ENCODE measurements at places on chromosomes 1 and 21.

- no peak for DNase-seq
These were observed 9.3 kb downstream of the MIA3 start for GRCh38 chr1:222627232-222627631.

GRCh38 chr1:165375623-165376022 lies 19.1 kb upstream of the LMX1A start:
- DNase-seq = no peak

DNA sequence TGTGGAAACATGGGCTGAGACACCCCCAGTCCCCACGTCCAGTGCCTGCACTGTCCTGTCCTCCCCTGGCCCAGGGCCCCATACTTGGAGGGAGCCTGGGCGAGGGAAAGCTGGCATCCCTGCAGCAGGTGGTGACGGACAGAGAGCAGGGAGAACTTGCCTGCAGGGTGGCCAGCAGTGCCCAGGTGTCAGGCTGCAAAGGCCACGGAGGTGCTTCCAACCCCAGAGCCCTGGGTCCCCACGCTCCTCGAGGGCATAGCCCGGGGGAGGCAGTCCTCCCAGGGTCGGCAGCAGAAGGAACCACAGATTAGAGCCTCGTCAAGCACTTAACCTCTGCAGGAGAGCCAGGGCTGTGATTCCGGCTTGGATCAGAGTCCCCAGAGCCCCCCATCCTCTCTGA lies 77.5 kb downstream of the ARHGEF16 start:
- no peak for DNase-seq

- no peak for DNase-seq
These were observed 52.9 kb upstream of the SSBP3 start for GRCh38 chr1:54459140-54459539.

GRCh38 chr1:31693231-31693630 lies 10.6 kb downstream of the COL16A1 start:
- no peak for DNase-seq

DNA sequence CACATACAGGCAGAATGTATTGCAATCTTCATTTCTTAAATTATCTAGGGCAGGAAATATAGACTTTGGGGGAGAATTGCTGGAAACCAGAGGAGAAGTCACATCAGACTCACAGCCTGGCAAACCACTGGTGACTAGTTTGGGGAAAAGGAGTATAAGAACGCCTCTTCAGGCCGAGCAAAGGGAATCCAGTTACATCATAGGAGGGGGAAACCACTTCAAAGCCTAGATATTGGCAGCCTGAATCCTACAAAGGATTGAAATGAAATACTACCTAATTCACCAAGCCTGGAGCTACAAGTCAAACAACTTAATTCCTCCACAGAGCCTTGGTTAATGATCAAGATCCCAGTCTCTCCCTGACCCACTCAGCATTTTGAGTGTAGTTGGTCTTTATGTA lies 121.7 kb downstream of the SLC30A10 start:
- no peak for DNase-seq

DNA sequence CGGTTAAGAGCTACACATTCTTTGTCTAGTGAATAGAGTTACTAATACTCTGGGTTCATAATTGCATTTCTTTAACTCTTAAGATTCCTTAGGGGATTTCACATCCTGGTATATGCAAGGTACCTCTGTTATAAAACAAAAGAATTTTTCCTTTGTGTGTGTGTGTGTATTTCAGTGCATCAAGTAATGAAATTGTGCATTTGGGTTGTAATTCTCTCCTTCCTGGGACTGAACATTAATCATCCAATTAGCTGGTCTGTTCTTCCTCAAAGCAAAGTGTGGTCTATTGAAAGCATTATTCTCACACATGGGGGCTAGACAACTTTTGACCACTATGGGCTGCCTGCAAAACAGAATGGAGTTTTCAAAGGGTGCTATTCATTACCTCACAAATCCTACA lies 74.0 kb downstream of the ZC3H11B start:
- DNase-seq = no peak

- no peak for DNase-seq
These were observed 7.9 kb upstream of the GNPAT start for GRCh38 chr1:231232870-231233734.

GRCh38 chr1:108057541-108057940 lies 92.6 kb upstream of the VAV3 start:
- no peak for DNase-seq

- no peak for DNase-seq
These were observed 47.8 kb upstream of the SRSF10 start for GRCh38 chr1:24027838-24028468.

DNA sequence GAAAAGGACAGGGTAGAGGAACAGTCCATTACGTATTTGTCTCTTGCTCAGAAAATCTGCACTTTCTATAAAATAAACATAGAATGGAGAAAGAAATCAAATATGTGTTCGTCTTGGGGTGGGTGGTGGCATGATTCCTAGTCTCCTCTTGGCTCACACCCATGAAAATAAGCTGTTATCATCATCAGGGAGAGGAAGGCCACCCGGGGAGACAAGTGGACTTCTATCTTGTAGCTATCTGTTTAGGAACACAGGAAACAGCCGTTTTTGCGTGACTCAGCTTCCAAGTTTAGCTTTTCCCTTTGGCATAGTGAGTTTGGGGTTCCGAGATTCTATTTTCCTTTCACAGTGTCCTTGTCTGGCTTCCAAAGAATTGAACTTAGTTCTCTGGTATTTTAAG lies 622.3 kb downstream of the PTPRU start:
- no peak for DNase-seq

DNA sequence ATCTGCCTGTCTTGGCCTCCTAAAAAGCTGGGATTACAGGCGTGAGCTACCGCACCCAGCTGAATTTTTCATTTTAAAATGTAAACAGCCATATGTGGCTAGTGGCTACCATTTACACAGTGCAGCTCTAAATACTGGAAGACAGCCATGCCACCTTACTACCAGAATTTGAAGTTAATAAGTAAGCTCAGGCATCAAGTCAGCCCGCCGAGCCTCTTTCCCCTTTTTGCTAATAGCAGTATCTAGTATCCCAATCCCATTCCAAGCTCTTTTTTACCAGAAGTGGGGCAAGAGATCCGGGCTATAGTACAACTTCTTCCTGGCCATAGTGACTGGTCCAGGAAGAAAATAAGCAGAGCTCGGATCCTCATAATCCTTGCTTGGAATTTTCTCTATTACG lies 15.1 kb downstream of the TAF13 start:
- no peak for DNase-seq

GRCh38 chr1:223233410-223234169 lies 90.5 kb upstream of the TLR5 start:
- no peak for DNase-seq

- no peak for DNase-seq
These were observed 636 bp downstream of the VAMP4 start for GRCh38 chr1:171740987-171741871.

- DNase-seq = no peak
These were observed 14.0 kb downstream of the GNAT2 start for GRCh38 chr1:109605381-109605780.

GRCh38 chr1:93694039-93694438 lies 12.4 kb upstream of the BCAR3 start:
- DNase-seq = no peak

DNA sequence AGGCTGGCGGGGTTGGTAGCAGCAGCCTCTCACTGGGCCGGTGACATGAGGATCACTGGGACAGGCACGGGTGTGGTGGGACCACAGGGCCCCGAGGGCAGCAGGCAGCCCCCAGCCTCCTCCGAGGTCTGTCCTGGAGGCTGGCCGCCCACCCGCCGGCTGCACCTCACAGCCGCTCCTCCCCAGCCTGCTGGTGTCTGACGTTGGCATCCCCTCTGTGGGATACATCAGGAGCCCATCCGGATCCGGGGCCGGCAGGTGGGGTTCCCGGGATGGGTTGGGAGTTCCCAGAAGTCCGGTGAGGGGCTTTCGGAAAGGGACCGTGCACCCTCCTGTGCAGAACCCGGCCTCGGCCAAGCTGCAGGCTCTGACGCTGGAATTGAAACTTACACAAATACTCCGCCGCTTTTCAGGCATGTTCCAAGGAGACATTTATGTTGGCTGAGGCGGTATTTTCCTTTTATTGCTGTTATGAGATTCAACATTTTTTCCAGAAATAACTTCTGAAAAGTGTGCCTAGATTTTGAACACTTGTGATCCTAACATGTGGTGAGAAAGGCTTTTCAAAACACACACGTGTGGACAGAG lies 142.1 kb upstream of the ARHGEF16 start:
- DNase-seq = no peak

GRCh38 chr1:1964811-1965210 lies 38.8 kb downstream of the CFAP74 start:
- DNase-seq = no peak

DNA sequence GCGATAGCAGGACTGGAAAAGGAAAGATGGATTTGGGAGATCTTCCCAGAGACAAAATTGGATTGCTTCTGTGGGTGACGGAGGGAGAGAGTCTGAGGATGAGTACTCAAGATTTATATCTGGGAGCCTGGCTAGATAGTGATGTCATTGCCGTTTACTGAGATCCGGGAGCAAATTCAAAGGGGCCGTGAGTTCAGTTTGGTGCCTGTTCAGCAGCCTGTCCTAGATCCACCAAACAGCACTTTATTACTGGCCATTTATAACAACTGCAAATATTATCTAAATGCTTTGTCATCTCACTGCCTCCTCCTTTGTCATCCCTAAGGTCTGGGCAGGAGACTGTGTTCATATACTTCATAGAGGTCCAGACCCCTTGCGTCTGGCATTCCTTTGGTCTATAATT lies 29.2 kb downstream of the MAPKAPK2 start:
- DNase-seq = no peak

DNA sequence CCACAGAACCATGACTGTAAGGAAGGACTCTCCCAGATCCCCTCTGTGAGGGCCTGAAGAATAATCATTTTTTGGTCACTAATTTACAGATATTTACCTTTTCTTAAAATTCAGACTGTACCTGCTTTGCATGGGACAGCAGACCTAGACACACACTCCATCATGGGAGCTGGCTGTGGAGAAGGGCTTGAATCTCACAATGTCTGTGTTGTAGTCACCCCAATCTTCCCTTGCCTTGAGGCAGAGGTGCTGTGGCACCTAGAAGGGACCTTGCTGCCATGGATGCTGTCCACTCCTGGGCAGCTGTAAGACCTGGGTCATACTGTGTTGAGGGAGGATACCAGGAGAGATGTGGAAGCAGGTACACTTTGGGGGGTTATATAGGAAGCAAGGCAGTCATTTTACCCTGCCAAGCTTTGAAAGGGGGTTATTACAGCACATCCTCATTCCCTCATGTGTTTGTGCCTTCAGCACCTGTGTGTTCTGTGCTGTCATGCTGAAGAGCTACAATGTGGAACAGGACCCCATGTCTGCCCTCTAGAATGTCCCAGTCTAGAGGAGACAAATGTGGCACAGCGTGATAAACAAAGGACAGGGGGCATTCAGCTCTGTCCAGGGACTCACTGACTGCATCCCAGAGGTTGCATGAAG lies 27.1 kb downstream of the TRAF5 start:
- DNase-seq = no peak

- DNase-seq = no peak
These were observed 400.5 kb downstream of the MATN1 start for GRCh38 chr1:30322859-30323257.

DNA sequence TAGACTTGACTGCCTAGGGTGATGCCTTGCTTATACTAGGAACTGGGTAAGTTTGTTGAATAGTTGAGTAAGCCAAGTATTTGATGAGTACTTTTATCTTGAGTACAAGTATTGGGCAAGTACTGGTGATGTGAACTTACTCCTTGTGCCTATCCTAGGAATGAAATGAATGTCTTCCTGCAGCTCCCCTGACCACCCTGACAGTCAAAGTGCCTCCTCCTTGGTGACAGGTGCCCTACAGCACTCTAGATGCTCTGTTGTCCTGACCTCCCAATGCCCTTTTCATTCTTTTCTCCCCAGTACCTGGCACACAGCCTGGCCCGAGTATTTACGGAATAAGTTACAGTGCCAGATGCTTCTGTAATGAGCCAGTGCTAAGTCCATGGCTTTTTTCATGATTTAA lies 25.5 kb downstream of the PCSK9 start:
- no peak for DNase-seq

DNA sequence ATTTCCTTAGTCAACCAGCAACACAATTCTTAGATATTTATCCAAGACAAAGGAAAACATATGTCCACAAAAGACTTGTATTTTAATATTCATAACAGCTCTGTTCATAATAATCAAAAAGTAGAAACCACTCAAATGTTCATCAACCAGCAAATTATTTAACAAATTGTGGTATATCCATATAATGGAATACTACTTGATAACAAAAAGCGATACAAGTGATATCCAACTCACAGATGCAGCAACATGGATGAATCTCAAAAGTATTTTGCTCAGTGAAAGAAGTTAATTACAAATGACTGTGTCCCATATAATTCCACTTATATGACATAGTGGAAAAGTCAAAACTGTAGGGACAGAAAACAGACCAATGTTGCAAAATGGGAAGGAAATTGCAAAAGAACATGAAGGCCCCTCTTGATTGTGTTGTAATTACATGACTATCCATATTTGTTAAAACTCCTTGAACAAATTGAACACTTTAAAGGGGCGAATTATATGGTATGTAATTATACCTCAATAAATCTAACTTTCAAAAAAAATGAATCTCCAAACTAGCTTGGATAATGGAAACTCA lies 116.9 kb downstream of the EDEM3 start:
- DNase-seq = no peak

DNA sequence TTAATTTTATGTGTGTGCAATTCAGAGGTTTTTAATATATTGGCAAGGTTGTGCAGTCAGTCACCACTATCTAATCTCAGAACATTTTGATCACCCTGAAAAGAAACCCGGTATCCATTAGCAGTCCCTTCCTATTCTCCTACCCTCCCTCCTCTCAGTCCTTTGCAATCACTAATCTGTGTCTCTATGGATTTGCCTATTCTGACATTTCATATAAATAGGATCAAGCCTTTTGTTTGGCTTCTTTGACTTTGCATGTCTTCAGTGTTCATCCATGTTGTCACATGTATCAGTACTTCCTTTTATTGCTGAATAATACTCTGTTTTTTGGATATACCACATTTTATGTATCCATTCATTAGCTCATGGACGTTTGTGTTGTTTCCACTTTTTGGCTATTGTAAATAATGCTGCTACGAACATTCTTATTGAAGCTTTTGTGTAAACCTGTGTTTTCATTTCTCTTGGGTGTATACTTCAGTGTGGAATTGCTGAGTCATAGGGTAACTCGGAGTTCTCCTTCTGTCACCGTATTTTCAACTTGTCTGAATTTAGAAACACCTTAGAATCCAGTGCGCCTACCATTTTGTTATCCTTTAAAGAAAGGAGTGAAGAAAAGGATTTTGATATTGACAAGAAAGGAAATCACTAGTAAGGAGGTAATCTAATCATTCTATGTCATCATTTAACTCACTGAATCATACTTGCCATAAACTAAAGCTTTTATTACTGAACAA lies 3.4 kb downstream of the CEP85 start:
- DNase-seq = no peak

DNA sequence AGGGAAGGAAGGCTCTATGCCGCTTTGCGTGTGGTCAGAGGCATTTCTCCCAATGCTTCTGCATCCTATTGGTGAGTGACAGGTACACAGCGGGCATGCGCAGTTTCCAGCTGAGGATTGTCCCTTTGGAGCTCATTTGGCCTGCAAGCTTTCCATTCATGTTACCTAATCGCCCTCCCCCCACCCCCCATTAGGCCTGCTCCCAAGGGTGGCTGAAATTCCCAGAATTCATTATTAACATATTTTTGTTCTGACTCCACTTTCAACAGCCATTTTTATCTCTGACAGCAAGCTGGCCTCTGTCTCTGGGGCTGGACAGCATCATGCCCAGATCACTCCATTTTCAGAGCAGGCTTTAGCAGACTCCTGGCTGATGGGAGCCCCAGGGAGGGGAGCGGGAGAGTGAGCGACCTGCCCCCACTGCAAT lies 25.6 kb downstream of the MIS18A start:
- no peak for DNase-seq

Measured in GM06990 (cell line).